ENCODE measurements at places on chromosomes 4 and X.
A peak's percentile ranks its signal among the peaks of the same experiment; 100 is the strongest.

DNA sequence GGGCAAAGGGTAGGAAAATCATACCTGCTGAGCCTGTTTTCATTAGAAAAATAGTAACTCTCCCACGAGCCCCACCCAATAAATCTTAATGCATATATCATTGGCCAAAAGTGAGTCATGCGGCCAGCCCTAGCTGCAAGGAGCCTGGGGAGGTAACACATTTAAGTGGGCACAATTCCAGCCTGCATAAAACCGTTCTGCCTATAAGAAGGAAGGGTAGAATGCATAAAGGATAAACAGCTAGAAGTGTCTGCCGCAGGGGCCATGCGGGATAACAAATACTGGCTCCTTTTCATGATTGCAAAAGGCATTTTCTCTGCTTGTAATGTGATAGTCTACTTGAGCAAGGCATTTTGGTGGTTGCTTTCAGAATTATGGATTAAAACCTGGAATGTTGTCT is 37.1 kb downstream of the EFHC2 start:
- DNase-seq: no peak

- no peak for DNase-seq
Measured at GRCh38 chrX:72159769-72160168, 21.8 kb upstream of the PIN4 start.

DNA sequence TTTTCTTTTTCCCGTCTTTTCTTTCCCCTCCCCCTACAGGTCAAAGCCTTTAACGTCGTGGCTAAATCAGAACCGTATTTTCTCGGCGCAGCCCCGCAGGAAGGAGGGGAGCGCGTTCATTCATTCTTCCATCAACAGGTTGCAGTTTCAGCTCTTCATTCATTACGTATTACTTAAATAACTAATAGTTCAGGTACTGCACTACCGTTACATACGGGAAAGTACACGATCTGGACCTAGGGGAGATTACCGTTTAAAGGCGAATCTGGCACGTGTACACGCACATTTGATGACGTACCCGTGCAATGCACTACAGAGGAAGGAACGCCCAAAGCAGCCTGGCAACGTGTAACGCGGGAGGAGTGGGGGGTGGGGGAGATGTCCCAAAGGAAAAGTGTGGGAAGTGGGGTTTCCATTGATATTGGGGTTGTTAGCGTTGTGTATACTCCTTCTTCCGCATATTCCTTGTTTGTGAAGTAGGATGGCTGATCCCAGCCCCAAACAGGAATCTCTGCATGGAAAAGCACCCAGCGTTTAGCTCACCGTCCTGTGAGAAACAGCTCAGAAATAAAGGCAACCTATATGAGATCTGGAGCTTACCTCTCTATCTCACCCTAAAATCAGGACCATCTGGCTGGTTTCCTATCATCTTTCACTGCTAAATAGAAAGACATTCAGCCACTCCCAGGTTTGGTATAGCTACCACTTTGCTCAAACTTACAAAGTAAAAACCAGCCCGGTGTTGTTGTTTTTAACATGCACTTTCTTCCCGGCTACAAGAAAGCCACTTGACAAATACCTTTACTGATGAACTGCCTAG is 585 bp upstream of the SEC24D start:
- peak; percentile 65 for DNase-seq

DNA sequence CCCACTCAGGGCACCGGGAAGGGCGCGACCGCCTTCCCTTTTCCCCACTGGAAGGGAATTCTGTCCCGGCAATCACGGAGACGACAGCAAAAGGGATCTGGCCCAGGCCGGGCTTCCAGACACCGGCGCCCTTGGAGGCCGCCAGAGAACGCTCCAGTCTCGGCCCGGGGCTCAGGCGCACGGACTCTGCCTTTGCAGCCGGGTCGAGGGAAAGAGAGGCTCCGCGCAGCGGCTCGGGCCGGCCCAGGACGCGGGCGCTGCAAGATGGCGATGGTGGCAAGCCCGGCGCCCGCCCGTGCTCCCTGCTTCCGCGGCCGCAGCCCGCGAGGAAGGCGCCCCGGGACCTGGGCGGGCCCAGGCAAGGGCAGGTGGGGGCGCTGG is 1.1 kb downstream of the CTBP1 start:
- no peak for DNase-seq

DNA sequence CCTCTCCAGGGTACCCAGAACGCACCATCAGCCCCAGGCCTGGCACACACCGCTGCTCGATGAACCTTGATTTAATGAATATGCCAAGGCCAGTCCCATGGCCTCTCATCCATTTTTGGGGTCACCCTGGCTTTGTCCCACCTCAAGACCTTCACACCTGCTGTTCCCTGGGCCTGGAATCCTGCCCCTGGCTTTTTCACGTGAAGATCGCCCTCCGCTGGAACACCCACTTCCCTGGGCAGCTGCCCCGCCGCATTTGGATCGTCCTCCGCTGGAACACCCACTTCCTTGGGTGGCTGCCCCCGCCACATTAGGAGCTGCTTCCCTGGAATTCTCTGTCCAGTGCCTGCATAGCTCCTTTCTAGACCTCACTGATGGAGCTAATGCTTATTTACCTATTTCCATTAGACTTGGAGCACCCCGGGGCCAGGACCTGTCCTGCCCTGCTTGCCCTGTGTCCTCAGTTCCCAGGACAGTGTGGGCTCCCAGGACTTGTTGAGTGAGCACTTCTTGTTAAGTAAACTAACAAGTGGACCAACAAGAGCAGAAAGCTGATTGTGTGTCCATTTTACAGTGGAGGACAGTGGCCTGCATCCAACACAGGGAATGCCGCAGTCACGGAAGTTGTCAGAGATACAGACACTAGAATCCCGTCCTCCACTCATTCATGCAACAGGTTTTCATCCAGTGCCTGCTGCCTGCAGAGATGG is 12.5 kb downstream of the BLOC1S4 start:
- DNase-seq: no peak

GRCh38 chr4:123423819-123424218 is 27.2 kb downstream of the SPRY1 start:
- DNase-seq: peak; percentile 76

DNA sequence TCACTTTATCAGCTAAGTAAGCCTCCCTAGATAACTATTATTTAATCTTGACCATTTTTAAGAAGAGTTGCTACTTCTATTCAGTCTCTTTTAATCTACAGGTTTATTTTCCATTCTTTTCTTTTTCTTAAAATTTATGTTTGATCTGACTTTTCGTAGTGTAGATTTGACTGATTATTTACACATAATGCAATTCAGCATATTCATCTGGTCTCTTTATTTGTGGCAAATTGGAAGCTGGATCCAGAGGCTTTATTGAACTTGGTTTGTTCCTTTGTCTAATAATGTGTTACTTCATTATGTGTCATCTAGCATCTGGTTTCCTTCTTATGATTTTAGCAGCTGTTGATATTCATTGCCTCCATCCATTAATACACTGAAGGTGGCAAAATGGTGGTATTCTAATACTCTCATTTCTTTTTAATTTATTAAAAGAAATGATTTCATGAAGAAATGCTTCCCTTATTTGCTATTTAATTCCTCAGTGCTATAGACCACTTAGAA is 113.0 kb downstream of the FBXW7 start:
- DNase-seq: no peak

DNA sequence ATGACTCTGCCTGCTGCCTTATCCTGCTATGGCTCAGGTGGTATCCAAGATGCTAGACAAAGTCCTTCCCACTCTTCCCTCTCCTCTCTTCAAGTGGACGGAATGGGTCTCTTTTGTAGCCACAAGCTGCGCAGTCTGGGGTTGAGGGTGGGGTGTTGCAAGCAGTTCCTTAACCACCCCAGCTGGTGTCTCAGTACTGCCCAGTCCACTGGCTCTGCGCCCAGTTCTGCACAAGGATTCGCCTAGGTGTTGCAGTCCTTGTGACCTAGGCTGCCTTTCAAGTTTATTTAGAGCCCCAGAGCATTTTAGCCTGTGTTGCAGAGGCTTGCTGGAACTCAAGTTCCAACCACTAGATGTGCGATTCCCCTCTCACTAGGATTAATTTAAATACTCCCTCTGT is 120.7 kb downstream of the NEXMIF start:
- no peak for DNase-seq

DNA sequence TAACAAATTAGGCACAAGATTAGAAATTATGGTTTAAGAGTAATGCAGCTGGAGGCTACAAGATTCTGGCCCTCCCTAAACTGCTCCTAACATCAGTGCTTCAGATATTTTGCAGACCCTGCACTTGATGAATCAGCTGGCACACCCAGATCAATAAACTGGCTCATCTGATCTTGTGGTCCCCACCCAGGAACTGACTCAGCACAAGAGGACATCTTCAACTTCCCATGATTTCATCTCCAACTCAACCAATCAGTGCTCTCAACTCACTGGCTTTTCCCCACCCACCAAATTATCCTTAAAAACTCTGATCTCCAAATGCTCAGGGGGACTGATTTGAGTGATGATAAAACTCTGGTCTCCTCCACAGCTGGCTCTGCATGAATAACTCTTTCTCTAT is 21.7 kb upstream of the TMEM33 start:
- no peak for DNase-seq

DNA sequence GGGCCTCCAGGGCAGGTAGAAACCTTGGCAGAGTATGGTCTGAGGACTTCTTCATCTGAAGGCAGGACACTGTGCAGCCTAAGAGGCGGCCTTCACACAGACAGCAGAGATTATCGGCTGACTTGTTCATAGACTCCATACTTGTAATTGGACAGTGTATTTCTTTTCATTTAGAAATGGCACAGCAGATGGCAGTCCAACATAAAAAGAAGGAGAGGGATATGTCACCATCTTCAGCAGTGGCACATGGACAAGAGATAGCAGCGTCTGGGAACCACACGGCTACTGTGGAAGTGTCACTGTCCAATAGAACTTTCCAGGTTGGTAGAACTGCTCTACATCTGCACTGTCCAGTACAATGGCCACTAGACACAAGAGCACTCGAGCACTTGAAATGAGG is 21.7 kb upstream of the GEMIN8 start:
- DNase-seq: no peak

DNA sequence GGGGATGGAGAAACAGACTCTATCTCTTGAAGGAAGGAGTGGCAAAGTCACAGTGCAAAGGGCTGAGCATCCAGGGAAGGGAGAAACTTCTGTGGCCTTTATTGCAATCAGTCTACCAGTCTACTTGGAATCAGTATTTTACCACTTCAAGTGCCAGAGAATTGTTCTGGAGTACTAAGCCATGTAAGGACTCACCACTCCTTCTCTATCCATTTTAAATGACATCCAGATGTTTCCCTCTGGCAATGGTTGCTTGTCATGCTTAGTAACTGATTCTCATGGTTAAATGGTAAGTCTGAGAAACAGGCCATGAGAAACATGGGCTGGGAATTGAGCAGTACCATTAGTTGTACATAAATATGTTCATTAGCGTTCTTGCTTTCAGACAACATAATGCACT is 21.1 kb upstream of the SMIM10 start:
- DNase-seq: no peak

- DNase-seq: peak; percentile 67
Measured at GRCh38 chr4:83639849-83640493, 104.1 kb downstream of the GPAT3 start.

GRCh38 chr4:186297013-186297645 is 31.1 kb downstream of the F11 start:
- DNase-seq: no peak

- DNase-seq: no peak
Measured at GRCh38 chr4:26000274-26000950, 86.4 kb downstream of the SMIM20 start.

DNA sequence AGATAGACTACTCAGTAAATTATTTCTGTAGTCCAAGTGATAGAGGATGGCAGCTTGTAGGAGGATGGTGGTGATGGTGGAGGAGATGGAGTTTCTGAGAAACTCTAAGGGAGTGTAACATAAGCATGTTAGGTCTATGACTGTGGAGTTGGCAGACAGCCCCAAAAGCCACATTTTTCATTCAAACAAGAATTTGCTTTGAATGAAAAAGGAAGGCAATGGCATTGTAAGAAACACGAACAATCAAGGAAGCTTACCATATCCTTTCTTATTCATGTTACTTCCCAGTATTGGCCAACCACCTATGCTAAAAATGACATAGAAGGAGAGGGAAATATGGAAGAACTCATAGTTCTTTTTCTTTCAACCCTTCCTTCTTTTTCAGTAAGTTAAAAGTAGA is 18.7 kb upstream of the SEC24B start:
- DNase-seq: no peak

DNA sequence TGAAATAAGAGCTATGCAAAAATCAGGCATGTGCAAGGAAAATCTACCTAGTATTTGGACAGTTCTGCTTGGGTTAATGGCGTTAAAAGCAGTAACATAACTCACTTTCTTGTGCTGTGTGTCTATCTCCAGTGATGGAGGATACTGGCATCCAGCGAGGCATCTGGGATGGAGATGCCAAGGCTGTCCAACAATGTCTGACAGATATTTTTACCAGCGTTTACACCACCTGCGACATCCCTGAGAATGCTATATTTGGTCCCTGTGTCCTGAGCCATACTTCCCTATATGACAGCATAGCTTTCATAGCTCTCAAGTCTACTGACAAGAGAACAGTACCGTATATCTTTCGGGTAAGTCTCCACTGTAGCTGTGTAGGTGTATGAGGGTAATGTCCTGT is 2.6 kb downstream of the PRDM8 start:
- no peak for DNase-seq

- DNase-seq: no peak
Measured at GRCh38 chr4:159009521-159009920, 93.4 kb upstream of the RAPGEF2 start.

GRCh38 chr4:188780686-188781085 is 641.4 kb downstream of the TRIML1 start:
- DNase-seq: no peak

GRCh38 chrX:21612154-21612553 is 46.0 kb downstream of the KLHL34 start:
- DNase-seq: no peak

DNA sequence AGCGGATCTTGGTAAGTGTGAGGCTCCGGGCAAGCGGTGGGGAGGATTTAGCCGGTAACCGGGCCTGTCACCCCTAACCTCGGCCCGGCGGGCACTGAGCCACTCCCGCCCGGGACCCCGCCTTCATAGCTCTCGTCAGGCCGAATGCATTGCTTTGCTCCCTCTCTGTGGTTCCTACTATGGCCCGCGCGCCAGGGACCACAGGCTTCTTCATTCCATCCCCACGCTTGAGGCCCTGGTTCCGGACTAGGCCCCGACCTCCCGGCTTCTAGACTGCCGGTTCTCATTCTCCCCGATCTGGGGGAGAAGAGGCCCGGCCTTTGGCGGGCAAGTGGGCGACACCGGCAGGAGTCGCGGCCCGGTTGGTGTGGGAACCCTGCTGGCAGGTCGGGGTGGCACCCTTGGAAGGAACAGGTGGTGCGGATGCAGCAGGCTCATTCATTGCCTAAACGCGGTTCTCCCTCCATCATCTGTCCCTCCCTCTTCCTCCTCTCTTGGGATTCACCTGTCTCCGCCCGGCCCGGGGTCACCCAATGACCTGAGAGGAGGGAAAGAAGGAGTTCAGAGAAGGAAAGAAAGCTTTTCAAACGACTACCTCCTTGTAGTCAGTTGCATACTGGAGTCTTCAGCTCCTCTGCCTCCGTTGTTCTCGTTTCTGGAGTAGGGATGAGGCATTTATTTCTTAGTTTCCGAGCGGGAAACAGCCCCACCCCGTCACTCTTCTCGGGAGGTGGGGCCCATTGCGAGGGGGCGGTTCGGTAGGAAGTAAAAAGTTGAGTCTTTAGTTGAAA is at the start of gene NDUFC1:
Gene NDUFC1 (minus strand): TSS at position 657 of the 791 bp plus-strand sequence. CDS start 6,679 bp downstream, outside the sequence.
- DNase-seq: peak; percentile 80

GRCh38 chr4:154616731-154617130 is 4.3 kb upstream of the FGG start:
- DNase-seq: no peak

Measured in activated CD8-positive, alpha-beta memory T cell treated with anti-CD3 and anti-CD28 coated beads, Interleukin-2, amount 10 ng/mL, durations not matched to agents 7 days and 5 days (primary cell).